Stimulated activated CD8-positive, alpha-beta memory T cell treated with anti-CD3 and anti-CD28 coated beads, Interleukin-12 subunit alpha, Interleukin-12 subunit beta, amount 100 ng/mL, for 1 hour (primary cell): ENCODE measurements at places on chromosomes 16 and 17.

- DNase-seq, result no peak
Observed at GRCh38 chr16:49763826-49764225, 92.1 kb downstream of the ZNF423 start.

- peak; percentile 19 for DNase-seq
Observed at GRCh38 chr16:67936124-67936879, at the start of gene PSMB10. Gene PSMB10, minus strand, starts transcription at chr16:67936850. Its CDS starts 101 bp downstream, at chr16:67936749.

DNA sequence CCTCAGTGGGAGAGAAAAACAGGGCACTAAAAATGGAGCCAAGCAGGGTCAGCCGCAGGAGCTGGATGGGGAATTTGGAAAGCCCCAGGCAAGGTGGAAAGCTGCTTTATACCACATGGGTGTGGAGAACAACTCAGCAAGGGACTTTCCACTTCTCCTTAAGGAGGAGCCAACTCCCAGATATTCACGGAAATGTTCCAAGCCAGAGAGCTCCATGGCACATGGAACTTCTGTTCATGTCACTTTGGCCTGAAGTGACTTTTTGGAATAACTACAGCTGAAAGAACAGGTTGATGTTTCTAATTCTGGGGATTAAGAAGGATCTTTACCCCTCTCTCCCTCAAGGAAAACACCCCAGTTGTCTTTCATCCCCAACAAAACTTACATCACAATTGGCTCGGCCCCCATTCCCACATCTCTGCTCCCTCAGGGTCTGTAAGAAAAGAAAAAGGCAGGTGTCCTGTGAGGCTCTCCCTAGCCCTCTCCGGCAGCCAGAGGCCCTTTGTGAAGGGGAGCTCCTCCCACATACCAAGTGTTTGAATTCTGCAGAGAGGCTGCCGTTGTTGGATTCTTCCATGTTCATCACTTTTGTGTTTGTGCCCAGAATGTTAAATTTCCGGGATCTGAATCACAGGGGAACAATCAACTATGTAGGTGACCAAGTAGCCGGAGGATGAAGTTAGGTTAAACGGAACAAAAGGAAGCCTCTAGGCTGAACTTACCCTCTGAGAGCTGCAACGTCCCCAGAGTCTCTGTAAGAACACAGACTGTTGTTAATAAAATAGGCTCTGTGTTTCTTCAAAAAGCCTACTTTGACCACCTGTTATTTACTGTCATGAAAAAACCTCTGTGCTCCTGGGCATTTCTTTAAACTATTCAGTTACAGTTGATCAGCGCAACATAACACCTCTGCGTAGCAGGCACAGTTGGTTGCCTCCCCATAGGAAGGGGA is 41.0 kb downstream of the STAT5A start:
- DNase-seq, result no peak

DNA sequence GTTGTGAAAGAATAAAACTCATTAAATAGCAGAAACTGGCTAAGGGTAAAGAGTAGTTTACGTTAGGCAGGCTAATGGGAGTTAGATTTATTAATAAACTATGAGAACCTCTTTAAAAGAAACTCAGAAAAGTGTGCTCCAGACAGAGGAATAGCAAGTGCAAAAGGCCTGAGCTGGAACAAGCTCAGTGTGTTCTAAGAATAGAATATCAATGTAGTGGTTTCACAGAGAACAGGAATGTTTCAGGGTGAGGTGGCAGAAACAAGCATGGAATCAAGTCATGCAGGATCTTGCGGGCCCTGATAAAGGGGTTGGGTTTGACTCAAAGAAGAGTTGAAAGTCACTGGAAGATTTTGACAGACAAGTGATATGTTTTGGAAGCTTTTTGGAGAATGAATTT is 164.0 kb upstream of the HS3ST3A1 start:
- DNase-seq, result no peak

GRCh38 chr17:78771758-78772382 is 10.2 kb downstream of the CYTH1 start:
- DNase-seq, result no peak

GRCh38 chr17:14082848-14083247 is 13.5 kb downstream of the COX10 start:
- no peak for DNase-seq

DNA sequence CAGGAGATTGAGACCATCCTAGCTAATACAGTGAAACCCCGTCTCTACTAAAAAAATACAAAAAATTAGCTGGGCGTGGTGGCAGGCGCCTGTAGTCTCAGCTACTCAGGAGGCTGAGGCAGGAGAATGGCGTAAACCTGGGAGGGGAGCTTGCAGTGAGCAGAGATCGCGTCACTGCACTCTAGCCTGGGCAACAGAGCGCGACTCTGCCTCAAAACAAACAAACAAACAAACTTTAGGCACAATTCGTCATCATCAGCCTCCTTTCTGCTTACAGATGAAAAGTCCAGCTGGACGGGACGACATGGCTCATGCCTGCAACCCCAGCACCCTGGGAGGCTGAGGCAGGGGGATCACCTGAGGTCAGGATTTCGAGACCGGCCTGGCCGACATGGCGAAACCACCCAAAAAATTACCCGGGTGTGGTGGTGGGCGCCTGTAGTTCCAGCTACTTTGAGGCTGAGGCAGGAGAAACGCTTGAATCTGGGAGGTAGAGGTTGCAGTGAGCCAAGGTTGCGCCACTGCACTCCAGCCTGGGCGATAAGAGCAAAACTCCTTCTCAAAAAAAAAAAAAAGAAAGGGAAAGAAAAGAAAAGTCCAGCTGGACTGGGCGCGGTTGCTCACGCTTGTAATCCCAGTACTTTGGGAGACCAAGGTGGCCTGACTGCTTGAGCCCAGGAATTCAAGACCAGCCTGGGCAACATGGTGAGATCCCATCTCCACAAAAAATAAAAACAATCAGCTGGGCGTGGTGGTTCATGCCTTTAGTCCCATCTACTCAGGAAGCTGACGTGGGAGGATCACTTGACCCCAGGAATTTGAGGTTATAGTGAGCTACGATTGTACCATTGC is 1.5 kb upstream of the SPIRE2 start:
- no peak for DNase-seq

- no peak for DNase-seq
Observed at GRCh38 chr17:66255527-66255971, 26.3 kb upstream of the APOH start.

DNA sequence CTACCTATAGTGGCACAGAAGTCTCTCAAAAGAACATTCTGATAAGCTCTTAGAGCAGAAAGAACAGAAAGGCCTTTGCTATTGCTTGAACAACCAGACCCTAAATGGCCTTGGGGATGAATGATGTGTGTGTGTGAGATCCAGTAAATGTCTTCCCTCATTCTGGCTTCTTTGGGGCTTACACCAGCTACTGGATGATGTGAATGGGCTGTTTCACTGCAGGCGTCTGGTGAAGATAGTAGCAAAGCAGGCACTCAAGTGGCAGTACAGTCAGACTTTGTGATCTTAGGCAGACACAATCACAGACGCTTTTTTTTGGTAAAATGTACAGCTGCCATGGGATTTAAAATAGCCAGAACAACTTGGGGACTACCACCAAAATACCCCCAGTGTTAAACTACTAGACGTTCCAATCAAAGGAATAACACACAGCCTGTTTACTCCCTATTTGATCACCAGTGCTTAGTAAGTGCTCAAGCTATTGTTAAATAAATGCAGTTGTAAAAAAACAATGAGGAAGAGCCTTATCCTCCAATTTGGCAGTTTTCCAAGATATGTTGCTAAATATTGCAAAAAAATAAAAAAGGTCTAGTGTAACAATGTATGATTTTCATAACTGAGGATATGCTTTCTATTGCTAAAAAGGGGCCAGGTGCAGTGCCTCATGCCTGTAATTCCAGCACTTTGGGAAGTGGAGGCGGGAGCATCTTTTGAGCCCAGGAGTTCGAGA is 17.9 kb downstream of the NDUFAB1 start:
- DNase-seq, result no peak

DNA sequence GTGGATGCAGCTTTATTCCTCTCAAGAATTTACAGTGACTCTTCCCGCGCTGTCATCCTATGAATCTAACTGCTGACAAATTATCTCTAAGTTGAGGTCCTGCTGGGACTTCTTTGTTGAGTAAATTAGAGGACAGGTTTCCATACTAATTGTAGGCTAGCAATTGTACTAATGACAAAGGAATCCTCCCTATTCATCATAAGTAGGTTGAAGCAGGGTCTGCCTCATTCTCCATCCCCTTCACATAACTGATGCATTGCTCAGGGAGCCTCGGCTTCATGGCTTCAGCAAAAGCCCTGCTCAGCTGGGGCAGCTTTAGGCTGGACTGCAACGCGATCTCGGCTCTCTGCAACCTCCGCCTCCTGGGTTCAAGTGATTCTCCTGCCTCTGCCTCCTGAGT is 83.1 kb upstream of the IRX6 start:
- DNase-seq, result no peak

GRCh38 chr17:21039839-21040575 is 2.8 kb downstream of the USP22 start:
- DNase-seq, result no peak

DNA sequence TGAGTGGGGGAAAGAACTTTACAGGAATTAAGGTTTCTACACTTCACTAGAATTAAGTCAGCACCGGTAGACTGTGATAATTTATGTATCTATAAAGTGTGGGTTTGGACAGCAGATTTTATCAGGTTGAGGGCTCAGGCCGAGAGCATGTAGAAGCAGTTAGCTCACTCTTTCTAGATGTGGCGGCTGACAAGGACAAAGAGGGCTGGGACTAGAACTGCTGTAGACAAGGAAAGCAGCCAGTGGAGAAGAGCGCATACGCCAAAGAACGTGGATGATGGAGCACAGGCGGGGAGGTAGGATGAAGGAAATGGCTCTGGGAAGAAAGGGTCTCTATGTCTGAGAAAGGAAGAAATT is 504 bp upstream of the GOSR1 start:
- no peak for DNase-seq

GRCh38 chr16:82061861-82062525 is 26.9 kb downstream of the HSD17B2 start:
- no peak for DNase-seq

GRCh38 chr16:87464691-87465300 is 28.0 kb downstream of the ZCCHC14 start:
- DNase-seq, result no peak

DNA sequence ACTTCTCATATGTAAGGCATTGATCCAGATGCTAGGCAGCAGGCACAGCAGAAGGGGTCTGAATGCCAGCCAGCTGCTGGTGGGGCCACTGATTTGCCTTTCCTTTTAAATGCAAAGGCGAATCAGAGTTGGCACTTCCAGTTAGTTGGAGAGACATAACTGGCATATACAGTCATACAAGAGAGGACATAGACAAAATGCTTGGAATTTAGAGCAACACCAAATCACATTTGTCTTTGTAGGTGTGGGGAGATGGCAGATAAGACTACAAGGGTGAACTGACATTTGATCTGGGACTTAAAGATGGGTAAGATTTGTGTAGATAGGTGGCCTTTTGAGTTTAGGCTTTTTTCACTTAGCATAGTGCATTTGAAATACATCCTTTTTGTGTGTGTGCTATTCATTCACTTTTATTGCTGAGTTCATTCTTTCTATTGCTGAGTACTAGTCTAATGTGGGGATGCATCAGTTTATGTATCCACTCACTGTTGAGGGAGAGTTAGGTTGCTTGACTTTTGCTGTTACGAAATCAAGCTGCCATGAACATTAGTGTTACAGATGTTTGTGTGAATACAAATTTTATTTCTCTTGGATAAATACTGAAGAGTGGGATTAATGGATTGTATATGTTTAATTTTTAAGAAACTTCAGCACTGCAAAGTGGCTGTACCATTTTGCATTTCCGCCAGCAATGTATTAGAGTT is 74.1 kb downstream of the SPECC1 start:
- no peak for DNase-seq

GRCh38 chr16:54165912-54166865 is 120.4 kb downstream of the IRX3 start:
- DNase-seq, result no peak

- no peak for DNase-seq
Observed at GRCh38 chr17:6548034-6548433, 8.3 kb downstream of the PITPNM3 start.

DNA sequence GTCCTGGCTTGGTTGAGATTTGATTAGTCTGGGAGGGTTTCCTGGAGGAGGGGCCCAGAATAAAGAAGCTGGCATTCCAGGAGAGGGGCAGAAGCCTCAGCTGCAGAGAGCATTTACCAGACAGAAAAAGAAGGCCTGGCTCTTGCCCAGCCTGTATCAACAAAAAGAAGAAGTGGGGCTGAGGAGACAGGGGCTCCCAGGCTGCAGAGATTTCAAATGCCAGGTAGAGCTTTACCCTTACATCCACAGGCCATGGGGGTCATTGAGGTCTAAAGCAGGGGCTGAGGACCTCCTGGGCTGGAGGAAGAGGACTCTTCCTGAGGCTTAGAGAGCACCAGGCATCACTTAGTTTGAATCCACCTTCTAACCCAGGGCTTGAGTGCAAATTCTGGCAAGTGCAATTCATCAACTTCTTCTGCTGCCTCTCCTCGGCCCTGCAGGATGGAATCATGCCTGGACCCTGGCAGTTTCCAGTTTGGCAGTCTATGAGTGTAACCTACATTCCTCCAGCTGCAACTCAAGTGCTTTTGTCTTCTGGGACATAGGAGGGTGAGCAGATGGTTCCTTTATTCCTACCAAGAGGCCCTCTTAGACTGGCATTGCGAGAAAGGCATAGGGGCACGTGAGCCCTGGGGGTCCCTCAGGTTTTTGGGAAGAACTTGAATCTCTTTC is 15.3 kb downstream of the CA7 start:
- DNase-seq, result no peak

DNA sequence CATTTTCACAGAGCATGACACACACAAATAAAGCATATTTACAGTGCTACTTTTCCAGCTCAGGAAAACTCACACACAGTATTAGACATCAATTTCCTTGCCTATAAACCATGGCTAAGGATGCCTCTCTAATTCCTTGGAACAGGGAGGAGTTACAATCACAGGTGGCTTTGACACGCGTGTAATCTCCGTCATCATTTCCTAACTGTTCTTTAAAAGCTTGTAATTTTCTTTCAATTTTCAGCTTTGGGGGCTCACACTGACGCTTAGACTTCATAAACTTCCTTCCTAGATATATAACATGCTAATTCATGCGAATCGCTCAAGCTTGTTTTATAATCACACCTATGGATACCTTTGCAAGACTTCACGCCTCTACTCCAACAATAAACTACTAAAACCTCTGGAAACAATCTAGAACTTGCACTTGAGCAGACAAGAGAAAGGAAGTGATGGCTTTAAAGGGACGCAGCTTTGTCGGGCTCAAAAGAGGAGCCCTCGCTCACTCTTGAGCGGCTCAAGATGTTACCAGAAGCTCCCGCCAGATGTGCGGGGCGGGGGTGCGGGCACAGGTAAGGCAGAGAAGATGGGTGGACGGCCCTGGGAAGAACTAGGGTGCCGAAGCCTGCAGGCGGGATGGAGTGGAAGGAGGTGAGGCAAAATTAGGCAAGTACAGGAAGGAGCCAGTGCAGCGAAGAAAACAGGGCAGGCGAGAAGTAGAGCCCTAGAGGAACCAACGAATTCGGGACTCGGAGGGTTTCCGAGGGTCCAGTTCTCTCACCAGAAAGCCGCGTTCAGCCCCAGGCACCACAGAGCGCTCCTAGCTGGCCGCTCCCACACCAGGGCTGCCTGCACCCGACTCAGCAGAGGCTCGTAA is 631 bp downstream of the RETREG3 start:
- no peak for DNase-seq

- DNase-seq, result no peak
Observed at GRCh38 chr16:58046936-58047335, 21.4 kb downstream of the MMP15 start.

- DNase-seq, result no peak
Observed at GRCh38 chr16:75420987-75421819, 12.1 kb downstream of the CFDP1 start.

- no peak for DNase-seq
Observed at GRCh38 chr17:49717371-49717861, 9.7 kb upstream of the SLC35B1 start.
